ENCODE measurements at places on chromosomes 13 and 19.

DNA sequence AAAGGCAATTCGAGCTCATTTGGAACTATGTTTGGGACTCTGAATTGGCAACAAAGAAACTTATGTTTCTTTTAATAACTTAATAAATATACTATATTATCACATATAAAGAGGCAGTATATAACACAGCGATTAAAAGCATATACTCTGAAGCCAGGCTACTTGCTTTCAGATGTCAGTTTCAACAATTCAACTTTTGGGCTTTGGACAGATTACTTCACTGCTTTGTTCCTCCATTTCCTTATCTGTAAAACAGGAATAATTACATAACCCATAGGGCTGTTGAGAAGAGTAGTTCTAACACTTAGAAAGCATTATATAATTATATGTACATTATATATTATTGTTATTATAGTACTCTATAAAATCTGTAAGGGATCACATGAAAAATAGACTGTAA, 107.2 kb downstream of the EDNRB start:
- DNase-seq, result no peak

GRCh38 chr19:17234911-17235299, 8.9 kb downstream of the OCEL1 start:
- DNase-seq, result peak; percentile 47

DNA sequence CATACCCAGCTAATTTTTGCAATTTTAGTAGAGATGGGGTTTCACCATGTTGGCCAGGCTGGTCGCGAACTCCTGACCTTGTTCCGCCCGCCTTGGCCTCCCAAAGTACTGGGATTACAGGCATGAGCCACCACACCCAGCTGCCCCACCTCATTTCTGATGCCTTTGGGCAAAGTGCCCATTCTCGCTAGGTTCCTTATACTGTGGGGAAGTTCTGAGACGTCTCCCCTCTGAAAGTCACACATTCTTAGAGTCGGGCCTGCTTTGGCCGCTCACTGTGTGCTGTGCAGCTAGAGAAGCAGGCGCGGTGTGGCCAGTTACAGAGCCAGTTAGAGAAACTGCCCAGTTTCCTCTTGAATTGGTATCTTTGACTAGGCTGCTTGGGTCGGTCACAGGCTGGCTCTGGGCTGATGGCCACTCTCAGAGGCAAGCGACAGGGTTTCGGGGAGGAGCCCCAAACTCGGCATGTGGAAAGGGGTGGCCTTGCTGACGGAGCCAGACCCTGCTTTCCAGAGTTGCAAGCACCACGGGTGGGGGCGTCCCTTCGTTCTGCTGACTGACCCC, 18.0 kb downstream of the PRAM1 start:
- DNase-seq, result no peak

GRCh38 chr19:31037286-31037980, 311.8 kb downstream of the TSHZ3 start:
- DNase-seq, result no peak

DNA sequence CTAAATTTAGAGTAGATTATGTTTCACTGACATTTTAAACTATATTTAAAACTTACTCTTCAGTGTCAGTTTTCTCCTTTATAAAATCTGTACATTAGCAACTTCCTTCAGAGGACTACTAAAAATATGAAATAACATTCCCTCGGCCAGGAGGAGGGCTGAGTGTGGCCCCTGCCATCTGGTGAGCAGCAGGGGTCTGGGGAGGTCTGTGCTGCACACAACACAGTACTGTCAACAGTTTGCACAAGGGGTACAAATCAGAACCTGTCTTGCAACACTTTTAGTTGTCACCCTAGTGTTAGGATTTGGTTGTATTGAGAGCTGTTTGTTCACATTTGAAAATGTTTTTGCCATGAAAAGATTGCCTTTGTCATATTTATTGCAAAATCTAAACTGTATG, 48.9 kb downstream of the TPP2 start:
- DNase-seq, result no peak

Measured in dermis microvascular lymphatic vessel endothelial cell (primary cell).